ENCODE measurements at places on chromosomes 16 and 17. TPM values are rescaled to one million over a fixed set of nuclear protein-coding genes. Genes with fewer than 3 reads are reported as not detected.

The CTRL gene
- 4.1 TPM for total RNA-seq

The PPL gene
- not detected for total RNA-seq

GRCh38 chr17:49110509-49110908 is 22.1 kb upstream of the B4GALNT2 start:
- DNase-seq: no peak

DNA sequence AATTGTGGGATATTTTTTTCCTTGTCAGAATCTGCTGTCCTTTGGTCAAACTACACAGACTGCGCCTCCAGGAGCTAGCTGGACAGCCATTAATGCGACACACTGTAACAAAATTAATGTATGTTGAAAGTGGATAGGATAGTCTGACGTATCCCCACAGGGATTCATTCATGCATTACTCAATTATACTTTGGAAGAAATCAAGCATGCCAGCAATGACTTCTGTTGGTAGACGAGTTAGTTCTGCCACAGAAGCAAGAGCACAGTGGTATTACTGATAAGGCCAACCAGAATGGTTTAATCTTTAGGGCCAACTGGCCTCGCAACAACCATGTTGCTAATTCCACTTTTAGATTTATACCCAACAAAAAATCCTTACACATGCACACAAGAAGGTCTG is 106.4 kb upstream of the TOB1 start:
- no peak for DNase-seq

The NKD1 gene
- total RNA-seq: 1.2 TPM
